ENCODE measurements at places on chromosomes 12 and 14.

GRCh38 chr12:63397807-63398206 lies 246.8 kb upstream of the AVPR1A start:
- DNase-seq = no peak

GRCh38 chr12:51174501-51174900 lies 1.6 kb upstream of the TFCP2 start:
- no peak for DNase-seq

- DNase-seq = no peak
These were observed 21.3 kb upstream of the HSP90B1 start for GRCh38 chr12:103908877-103909276.

- DNase-seq = no peak
These were observed 141.1 kb downstream of the SLC15A5 start for GRCh38 chr12:16136219-16136988.

DNA sequence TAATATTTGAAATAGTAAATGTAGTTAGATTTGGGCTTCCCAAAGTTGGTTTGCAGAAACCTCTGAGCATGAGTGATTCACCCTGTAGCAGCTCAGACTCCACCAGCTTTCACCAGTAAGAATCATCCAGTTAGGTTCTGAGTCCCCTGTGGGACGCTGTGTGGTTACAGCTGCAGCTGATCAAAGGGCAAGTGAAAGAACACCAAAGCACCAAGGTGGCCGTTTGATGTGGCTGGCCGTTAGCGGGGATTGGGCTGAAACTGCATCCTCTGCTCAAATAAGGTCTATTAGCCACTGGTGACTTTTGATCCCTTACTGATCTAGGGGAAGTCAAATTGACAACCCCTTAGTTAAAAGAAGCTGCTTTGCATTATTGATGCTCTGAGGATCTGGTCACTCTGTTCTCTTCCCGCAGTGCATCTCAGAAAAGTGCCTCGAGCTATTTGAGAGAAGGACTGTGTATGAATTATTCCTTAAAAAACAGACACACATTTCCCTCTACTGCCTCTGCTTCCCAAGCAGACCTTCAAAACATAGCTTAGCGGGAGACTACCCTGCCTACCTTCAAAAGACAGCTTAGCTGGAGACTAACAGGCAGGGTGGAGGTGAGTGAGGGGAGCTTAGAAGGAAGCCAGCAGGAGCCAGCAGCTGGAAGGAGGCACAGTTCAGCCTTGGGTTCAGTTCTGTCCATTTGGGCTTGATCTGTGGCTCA lies 3.7 kb downstream of the ABHD12B start:
- peak; percentile 62 for DNase-seq

GRCh38 chr12:77682488-77682887 lies 148.2 kb upstream of the NAV3 start:
- DNase-seq = no peak

DNA sequence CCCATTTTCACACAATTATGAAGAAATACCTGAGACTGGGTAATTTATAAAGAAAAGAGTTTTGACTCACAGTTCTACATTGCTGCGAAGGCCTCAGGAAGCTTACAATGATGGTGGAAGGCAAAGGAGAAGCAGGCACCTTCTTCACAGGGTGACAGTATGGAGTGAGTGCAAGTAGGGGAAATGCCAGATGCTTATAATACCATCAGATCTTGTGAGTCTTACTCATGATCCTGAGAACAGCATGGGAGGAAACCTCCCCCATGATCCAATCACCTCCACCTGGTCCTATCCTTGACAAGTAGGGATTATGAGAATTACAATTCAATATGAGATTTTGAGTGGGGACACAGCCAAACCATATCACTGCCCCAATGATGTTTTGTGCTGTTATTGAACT lies 189.3 kb upstream of the CRY1 start:
- no peak for DNase-seq

- no peak for DNase-seq
These were observed 5.4 kb upstream of the PLBD1 start for GRCh38 chr12:14573118-14573517.

GRCh38 chr12:83471341-83471740 lies 784.6 kb downstream of the TMTC2 start:
- no peak for DNase-seq

DNA sequence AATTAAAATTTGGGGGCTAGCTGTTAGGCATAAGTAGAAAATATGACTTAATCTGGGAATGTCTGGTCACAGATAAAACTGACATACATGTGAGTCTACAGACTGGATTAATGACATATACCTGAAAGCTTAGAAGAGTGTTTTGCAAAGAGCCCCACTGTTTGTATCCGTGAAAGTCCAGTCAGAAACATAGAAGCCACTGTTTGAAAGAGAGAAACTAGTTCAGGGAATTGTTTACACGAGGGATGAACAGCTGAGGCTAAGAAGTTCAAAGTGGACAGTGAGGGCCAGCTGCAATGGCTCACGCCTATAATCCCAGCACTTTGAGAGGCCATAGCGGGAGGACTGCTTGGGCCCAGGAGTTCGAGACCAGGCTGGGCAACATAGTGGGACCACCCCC lies 36.2 kb upstream of the SGPP1 start:
- no peak for DNase-seq

GRCh38 chr14:65881642-65882041 lies 469.1 kb downstream of the FUT8 start:
- DNase-seq = no peak

DNA sequence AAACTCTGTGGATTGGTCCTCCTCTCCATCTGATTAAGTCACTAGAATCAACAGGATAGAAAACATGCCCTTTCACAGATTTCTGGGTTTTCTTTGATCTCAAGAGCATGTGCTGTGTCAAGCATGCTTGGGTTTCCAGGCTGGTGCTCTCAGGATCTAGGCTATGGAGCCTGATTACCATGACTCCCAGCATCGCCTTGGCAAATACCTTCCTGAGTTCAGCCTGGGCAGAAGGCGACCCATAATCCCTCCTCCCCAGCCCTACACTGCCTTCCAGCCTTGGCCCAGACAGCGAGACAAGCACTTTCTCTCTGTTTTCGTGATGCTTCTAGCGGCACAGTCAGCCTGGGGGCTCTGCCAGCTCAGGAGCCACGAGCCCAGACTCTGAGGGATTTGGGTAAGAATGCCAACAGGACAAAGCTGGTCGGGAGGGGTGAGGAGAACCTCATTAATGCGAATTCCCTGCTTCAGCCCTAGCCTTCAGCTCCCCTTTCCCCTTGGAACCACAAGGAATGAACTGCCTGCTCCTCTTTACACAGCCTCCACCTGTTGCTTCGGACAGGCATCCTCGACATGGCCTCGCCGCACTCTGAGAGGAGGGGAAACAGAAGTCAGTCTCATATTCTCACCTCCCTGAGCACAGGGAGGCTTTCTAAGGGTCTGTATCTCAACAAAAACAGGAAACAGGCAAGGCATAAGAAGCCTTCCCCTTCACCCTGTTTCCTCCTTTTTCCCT lies 227.1 kb downstream of the MSRB3 start:
- no peak for DNase-seq

GRCh38 chr12:28158353-28158752 lies 31.9 kb upstream of the CCDC91 start:
- no peak for DNase-seq

DNA sequence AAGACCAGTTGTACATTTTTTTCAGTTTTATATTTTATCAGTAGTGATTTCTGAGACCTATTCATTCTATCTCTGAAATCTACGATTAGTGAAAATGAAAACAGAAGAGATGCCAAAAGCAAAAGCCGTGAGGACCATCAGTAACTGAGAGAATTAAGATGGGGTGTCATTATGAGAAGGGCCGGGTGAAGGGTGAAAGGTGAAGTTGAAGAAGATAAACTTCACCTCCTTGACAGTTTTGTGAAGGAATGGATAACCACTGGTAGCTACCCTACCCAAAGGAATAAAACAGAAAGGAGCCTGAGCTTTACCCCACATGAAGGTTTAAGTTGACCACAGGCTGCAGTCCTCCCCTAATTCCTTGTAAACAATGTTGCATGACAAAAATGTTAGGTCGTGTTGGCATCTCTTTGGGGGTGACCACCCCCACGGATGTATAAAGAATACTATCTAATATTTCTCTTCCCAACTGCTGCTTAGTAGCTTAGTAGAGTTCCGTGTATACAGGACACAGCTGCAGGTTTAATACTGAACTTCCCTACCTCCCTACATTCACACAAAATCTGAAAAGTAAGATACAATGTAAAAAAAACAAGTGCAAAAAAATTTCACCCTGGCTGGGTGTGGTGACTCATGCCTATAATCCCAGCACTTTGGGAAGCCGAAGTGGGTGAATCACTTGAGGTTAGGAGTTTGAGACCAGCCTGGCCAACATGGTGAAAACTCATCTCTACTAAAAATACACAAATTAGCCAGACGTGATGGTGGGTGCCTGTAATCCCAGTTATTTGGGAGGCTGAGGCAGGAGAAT lies 23.9 kb downstream of the GPR19 start:
- no peak for DNase-seq

GRCh38 chr12:6342140-6342889 lies 439 bp upstream of the TNFRSF1A start:
- no peak for DNase-seq

DNA sequence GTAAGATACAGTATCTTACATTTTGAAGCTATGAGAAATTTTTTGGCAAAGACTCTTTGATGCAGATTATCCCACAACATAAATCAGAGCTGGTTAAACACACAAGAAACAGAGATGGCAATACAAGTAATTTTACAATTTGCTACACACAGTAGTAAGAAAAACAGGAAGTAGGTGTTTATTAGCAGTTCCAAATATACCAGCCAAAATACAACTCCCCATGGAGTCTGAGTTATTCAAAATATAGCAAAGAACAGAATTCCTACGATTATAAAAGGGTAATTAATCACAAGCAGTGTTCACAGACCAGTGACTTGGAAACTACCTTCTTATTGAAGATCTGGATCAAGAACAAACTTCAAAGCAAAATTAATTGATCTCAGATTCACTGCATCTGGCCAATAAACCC lies 83.9 kb downstream of the BMP4 start:
- no peak for DNase-seq

GRCh38 chr12:53670971-53671370 lies 4.9 kb downstream of the ATP5MC2 start:
- DNase-seq = no peak

GRCh38 chr14:54348001-54348611 lies 48.7 kb upstream of the CDKN3 start:
- DNase-seq = peak; percentile 36

- no peak for DNase-seq
These were observed 156.0 kb downstream of the DAD1 start for GRCh38 chr14:22433069-22433468.

DNA sequence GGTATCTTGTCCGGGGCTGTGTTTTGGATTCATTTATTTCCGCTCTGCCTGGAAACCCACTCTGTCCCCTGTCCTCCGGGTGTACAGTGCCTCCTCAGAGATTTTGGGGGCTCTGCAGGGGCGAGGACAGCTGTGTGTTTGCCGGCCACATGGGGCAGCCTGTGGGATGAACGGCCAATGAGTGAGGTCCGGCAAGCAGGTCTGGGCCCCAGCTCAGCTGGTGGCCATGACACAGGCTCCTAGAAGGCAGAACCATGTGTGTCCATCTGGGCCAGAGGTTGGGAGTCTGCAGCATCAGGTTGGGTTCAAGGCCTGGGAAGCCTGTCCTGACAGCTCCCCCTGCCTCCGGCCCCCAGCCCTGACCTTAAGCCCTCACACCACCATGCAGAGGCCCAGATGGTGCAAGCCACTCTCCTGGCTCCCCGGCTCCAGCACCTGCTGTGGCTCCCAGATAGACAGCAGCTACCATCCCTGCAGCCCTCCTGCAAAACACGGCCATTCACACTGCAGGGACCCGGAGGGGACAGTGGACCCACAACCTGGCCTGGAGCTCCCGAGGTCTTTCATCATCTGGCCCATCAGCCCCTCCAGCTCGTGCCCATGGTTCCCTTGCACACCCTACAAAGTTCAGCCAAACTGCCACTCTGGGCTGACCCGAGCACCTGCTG lies 220.1 kb upstream of the C14orf180 start:
- no peak for DNase-seq

GRCh38 chr14:101029668-101030290 lies 126.3 kb upstream of the RTL1 start:
- DNase-seq = no peak

GRCh38 chr12:74537126-74537706 lies 419 bp upstream of the ATXN7L3B start:
- DNase-seq = peak; percentile 73

GRCh38 chr14:63432888-63433552 lies 110.2 kb downstream of the PPP2R5E start:
- DNase-seq = no peak

DNA sequence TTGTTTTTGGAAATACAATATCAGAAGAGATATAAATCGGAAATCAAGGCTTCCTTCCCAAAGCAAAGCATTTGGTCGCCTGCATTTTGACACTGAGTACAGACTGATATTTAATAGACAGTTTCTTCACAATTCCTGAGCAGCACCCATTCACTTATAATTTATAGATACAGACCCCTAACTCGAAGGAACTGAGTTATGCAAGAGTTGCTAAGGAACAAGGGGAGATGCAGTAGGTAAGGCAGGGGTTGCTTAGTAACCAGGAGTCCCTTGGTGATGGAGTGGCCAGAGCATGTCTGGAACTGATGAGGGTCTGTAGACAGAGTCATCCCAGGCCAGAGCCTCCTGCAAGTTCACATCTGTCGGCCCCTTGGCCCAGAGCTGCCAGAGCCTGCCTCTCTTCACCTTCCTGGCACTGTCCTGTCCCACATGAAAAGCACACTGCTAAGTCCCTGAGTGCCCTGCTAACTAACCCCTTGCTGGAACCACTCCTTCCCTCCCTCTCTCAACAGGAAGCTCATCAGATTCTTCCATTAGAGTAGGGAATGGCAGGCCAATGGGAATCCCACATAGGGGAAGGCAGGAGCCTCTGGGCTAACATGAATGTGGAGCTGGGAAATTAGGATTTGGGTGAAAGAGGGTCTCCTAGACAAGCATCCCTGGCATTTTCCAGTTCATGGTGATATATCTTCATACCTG lies 3.6 kb upstream of the DHRS2 start:
- no peak for DNase-seq

Data from CD4-positive, alpha-beta T cell treated with Interleukin-10 for 1 hour (primary cell).